ENCODE measurements at places on chromosomes 2 and 18.

GRCh38 chr2:148362144-148362796 is 282.3 kb upstream of the EPC2 start:
- no peak for DNase-seq

- no peak for DNase-seq
Measured at GRCh38 chr2:9032536-9033255, 29.2 kb upstream of the MBOAT2 start.

GRCh38 chr2:239256350-239256743 is 144.5 kb downstream of the HDAC4 start:
- no peak for DNase-seq

GRCh38 chr2:171159372-171160118 is 1.1 kb downstream of the TLK1 start:
- DNase-seq, result peak; percentile 59

DNA sequence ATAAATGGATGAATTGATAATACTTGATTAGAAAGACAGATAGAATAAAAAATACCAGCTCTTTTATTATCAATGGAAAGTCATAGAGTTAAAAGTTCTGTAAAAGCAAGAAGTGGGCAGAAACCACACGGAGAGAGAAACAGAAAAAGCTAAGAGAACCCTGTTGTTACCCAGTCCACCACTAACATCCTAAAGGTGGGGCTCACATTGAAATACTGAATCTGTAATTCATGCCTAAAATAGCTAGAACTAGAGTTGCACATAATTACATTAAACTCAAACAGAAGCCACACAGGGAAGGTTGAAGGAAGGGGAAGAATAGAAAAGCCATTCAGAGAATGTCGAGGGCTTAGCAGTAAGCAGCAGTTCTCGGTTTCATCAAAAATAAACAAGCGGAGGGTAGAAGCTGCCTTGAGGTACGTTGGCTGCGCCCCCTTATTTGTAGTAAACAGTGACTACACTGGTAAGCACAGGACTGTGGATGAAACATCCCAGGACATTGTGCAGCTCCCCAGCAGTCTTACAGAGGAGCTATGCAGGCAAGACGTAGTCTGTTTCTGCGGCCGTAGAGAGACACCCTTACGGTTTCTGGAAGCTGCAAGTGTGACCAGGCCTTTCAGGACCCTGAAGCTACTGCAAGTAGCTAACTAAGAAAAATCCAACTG is 1247.0 kb upstream of the GYPC start:
- DNase-seq, result no peak

GRCh38 chr2:224780106-224780505 is 63.9 kb upstream of the CCDC195 start:
- DNase-seq, result no peak

- peak; percentile 20 for DNase-seq
Measured at GRCh38 chr2:191728750-191729624, 51.1 kb downstream of the NABP1 start.

DNA sequence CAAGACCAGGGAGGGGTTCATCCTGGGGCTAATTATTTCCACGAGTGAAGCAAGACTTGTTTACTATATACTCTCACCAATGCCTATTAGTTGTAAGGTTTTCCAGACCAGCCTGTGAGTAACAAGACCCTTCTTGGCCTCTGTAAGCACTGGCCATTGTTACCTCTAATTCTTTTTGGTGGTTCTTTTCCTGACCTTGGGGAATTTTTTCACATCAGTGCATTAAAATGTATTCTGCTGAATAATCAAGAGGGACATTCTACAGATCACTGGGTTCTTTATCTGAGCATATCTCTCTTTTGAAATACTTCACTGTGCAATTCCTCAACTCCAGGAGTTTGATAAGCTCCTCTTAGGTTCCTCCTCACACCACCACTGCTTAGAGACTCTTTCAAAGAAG is 909.9 kb upstream of the ACVR2A start:
- no peak for DNase-seq

DNA sequence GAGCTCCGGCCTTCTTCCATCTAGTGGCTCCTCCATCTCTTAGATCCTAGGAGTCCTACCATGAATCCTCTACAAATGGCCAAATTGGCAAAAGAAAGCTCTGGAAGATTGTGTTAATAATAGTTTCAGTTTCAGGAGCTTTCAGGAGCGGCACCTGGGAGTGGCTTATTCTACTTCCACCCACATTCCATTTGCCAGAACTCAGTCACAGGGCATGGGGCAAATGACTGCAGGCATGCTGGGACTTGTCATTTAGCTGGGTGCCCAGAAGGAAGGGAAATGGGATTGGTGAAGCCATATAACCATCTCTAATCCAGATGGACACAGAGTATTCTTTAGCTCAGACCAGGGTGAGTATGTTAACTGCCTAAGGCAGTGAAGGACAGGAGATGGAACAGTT is 3.6 kb upstream of the LRATD1 start:
- no peak for DNase-seq

DNA sequence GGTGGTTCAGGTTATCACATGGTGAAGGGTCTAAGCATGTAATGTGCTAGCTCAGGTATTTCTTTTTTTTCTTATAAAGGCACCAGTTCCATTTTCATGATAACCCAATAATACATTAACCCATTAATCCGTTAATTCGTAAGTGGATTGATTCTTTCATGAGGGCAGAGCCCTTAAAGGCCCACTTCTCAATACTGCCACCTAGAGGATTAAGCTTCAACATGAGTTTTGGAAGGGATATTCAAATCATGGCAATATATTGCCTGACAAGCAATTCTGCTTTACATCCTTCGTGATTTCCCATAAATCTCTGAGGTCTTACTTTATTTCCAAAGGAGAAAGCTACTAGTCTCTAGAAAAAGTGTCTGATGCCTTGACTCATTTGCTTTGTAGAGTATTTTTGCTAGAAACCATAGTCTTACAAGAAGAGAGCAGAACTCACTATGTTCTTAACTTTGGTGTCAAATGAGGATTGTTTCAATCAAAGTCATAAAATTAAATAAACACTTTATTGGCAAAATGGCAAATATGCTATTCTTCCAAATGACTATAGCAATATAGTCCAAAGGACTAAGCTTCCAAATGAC is 271.3 kb downstream of the KCNS3 start:
- DNase-seq, result peak; percentile 46

- no peak for DNase-seq
Measured at GRCh38 chr2:79292958-79293315, 133.4 kb upstream of the REG3A start.
